IPS DF 6.9 (cell line): ENCODE measurements at places on chromosomes 7 and 10.

GRCh38 chr10:66534866-66535265 lies 391.0 kb upstream of the LRRTM3 start:
- DNase-seq = no peak

GRCh38 chr7:131493581-131493980 lies 62.8 kb downstream of the PODXL start:
- no peak for DNase-seq

GRCh38 chr10:98269435-98269912 lies 1.5 kb upstream of the LOXL4 start:
- DNase-seq = no peak

DNA sequence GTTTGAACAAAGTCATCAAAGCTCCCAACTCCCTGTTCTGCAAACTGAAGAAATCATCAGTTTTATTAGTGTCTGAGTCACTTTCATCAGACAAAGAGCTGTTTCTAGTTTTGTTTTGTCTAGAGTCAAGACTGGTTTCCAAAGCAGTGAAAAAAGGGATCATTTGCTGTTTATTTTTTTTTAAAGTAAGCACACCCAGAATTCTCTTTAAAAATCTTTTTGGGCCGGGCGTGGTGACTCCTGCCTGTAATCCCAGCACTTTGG lies 972.0 kb upstream of the CELF2 start:
- DNase-seq = no peak

GRCh38 chr10:89861584-89862301 lies 160.4 kb downstream of the KIF20B start:
- no peak for DNase-seq

- DNase-seq = no peak
Measured at GRCh38 chr7:130195396-130195795, 9.8 kb downstream of the TMEM209 start.

GRCh38 chr10:126599949-126600682 lies 70.4 kb downstream of the C10orf90 start:
- DNase-seq = no peak

- no peak for DNase-seq
Measured at GRCh38 chr10:125739994-125740679, 20.6 kb downstream of the EDRF1 start.

GRCh38 chr10:4673279-4674040 lies 152.5 kb upstream of the AKR1E2 start:
- DNase-seq = no peak

GRCh38 chr7:104960741-104961448 lies 53.1 kb upstream of the KMT2E start:
- DNase-seq = no peak

DNA sequence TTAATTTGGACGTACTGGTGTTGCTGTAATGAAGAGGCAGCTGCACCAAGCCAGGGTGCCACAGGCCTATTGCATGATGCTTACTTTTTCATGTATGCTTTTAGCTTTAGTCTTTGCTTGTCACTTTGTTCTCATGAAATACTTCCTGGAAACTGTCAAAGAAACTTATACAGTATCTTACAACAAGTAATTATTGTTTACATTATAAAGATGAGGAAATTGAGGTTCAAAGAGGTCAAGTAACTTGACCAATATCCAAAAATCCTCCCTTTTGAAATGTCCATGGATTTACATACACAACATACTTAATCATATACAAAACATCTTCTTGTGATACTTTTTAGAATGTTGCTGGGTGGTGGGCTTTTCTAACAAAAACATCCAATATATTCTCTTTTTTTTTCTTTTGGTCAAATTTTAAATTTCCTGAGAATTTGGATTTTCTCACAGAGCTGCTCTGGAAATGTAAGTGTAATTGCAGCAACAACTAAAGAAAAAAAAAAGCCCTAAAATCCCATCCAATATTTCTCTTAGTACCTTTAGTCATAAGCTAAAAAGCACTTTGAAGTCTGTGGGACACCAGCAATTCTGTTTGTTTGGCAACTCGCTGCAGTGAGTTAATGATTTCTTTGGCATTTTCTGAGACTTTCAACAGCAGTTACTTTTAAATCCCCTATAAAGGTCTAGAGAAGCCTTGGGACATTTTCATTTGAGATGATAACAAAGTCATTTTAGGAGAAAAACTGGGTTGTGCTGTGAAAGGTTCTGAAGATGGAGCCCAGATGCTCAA lies 500.6 kb upstream of the IGFBP3 start:
- no peak for DNase-seq

GRCh38 chr10:32379950-32380551 lies 33.1 kb upstream of the EPC1 start:
- no peak for DNase-seq

- no peak for DNase-seq
Measured at GRCh38 chr10:130485236-130485957, 349.2 kb downstream of the GLRX3 start.

DNA sequence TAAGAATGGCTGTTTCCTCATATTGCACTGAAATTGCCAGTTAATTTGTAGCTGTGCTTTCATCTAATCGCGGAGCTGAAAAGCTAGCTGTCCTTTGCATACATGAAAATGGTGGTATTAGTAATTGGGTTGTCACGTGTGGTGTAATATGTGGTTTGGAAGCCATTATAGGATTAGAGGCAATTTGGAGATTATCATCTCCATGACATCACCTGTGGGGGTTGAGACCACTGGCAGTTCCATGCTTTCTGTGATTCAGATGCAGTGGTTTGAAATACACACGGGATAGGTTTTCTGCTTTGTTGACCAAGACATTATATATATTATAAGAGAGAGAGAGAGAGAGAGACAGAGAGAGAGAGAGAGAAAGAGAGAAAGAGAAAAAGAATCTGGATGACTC lies 180.8 kb downstream of the RAB11FIP2 start:
- DNase-seq = no peak

- no peak for DNase-seq
Measured at GRCh38 chr10:33273295-33274002, 61.0 kb downstream of the NRP1 start.

- DNase-seq = no peak
Measured at GRCh38 chr10:59465088-59465487, 102.7 kb upstream of the FAM13C start.

DNA sequence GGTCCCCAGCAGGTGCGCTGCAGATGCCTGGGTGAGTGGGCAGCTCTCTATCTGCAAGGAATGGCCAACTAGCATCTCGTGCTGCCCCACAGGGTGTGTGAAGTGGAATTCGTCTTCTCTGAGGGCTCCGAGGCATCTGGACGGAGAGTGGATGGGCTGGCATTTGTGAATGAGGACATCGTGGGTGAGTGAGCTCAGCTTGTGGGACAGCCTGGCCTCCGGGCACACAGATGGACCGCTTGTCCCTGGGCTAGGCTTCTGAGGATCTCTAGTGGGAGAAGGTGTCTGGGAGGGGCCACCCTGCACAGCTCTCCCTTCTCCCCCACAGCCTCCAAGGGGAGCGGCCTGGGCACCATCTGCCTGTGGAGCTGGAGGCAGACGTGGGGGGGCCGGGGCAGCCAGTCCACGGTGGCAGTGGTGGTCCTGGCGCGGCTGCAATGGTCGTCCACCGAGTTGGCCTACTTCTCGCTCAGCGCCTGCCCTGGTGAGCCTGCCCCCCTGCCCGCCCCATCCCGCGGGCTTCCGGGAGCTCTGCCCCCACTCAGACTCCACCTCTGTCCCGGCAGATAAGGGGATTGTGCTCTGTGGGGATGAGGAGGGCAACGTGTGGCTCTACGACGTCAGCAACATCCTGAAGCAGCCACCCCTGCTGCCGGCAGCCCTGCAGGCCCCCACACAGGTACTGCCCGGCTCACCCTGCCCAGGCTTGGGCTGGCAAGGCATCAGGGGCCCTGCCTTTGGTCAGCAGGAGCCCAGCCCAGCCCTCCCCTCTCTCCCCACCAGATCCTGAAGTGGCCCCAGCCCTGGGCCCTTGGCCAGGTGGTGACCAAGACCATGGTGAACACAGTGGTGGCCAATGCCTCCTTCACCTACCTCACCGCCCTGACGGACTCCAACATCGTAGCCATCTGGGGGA lies 6.3 kb downstream of the POLR2J start:
- DNase-seq = no peak

- DNase-seq = no peak
Measured at GRCh38 chr10:7234109-7234508, 176.7 kb downstream of the SFMBT2 start.

DNA sequence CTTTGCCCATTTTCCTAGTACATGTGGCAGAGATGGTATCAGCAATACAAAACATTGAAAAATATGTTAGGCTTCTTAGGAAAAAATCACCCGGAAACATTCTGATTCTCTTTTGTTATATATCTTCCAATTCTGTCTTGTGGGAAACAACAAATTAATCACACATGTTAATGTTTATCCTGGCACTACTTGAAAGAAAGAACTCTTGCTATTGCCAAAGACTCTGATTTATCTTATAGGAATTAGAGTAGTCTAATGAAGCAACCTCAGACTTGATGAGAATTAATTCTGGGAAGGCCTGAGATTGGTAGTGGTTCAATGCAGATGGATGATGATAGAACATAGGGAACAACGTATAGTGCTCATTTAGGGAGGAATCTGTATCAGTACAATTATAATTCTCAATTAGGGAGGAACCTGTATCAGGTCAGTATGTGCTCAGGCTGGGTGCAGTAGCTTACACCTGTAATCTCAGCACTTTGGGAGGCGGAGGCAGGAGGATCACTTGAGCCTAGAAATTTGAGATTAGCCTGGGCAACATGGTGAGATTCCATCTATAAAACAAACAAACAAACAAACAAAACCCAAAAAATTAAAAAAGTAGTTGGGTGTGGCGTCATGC lies 50.7 kb downstream of the TAS2R16 start:
- no peak for DNase-seq

DNA sequence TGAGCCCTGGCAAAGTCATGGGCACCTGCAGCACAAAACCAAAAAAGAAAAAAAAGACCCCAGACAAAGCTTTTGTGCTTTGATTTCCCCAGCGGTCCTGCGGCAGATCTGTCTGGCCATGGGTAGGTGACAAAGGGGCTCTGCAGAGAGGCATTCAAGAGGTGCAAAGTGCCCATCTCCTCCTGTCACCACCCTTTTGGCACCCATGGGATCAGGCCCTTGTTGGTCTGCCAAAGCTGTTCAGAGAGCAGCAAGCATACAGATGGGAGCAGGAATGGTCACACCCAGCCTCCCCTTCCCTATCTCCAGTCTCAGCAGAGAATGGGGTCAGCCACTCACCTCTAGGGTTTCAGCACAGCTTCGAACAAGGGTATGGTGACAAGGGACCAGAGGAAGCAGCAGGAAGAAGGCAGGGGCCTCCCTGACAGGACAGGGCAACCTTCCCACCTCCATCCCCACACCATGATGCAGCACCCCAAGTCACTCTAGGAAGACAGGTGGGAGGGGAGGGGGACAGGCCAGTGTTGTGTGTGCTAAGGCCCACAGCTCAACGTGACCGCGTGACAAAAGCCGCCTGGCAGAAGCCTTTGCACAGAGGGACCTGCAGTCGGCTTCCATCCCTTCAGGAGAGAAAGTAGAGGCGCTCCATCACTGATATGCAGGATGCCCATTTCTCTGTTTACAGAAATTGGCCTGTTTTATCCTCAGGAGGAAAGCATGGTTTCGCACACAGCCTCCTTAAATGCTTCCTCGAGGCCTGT lies 6.3 kb downstream of the CAMK2G start:
- no peak for DNase-seq

- no peak for DNase-seq
Measured at GRCh38 chr10:6141296-6142151, 52.7 kb downstream of the RBM17 start.

- DNase-seq = no peak
Measured at GRCh38 chr7:44998153-44998871, 1.7 kb upstream of the CCM2 start.

DNA sequence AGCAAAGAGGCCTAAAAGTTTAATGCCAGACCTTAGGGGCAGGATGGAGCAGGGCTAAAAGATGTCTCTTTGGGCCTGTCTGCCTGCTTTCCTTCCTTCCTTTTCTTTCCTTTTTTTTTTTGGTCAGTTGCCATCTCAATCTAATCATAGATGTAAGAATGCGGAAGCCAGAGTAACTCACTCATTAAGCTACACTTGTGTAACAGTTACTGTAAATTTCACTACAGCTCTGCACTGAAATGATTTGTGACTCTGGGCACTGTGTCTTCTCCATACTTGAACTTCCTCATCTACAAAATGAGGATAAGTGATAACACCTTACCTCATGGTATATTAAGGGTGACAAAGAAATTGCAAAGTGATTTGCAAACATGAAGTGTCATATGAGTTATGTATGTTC lies 75.5 kb upstream of the AGK start:
- DNase-seq = no peak

- DNase-seq = no peak
Measured at GRCh38 chr10:5575144-5575481, 50.4 kb downstream of the CALML3 start.

DNA sequence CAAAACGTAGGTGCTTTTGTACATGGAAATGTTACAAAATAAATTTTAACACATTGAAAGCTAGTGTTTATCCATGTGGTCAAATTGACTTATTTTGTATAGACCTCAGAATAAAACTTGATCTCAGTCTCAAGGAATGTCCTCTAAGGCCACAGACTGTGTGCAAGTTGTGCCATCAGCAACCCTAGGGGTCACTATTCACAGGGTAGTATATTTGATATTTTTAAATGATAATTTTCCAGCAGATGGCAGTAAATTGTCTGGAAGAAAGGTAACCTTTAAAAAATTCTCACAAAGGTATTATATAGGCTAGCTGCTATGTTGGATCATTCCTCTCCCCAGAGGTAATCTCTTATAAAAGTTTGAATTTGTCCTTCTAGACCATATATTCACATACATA lies 12.9 kb upstream of the SNX10 start:
- no peak for DNase-seq

- DNase-seq = no peak
Measured at GRCh38 chr7:38168890-38169570, 9.0 kb upstream of the STARD3NL start.

DNA sequence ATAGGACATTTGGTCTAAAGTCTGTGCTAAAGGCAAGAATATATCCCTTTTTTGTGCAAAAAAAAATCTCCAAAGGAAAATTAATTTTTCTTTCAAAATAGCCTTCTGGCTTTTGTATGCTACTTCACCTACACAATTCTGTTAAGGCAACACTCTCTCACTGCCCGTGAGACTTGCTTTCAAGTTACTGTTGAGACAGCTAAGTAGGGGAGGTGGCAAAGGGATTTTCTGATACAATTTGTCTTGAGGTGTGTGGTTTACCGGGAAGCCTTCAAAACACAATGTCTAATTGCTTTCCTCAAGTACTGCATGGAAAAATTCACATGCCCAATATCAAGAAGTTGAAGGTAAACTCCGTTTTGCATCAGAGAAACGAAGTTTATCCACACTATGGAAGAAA lies 50.8 kb upstream of the RSU1 start:
- DNase-seq = no peak

- DNase-seq = no peak
Measured at GRCh38 chr7:112140600-112140999, 65.6 kb downstream of the DOCK4 start.
